MM.1S (cell line): ENCODE measurements at places on chromosomes 5 and 9.

DNA sequence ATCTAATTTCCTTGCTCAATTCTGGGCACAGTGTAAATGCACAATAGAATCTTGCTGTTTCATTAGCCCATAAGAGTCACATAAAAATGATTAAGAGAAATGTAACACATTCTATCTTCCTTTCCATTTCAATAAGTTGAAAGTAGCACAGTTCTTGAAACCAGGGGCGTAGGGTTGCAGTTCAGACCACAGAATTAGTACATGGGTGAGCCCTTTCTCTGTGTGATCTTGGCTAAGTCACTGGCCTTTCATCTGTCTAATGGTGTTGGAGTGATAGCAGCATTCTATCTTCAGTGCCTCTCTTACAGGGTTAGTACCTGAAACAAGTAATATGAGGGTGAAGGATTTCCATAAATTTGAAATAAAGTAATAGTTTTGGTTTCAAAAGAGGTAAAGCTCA lies 445.3 kb upstream of the ZNF462 start:
- no peak for DNase-seq

DNA sequence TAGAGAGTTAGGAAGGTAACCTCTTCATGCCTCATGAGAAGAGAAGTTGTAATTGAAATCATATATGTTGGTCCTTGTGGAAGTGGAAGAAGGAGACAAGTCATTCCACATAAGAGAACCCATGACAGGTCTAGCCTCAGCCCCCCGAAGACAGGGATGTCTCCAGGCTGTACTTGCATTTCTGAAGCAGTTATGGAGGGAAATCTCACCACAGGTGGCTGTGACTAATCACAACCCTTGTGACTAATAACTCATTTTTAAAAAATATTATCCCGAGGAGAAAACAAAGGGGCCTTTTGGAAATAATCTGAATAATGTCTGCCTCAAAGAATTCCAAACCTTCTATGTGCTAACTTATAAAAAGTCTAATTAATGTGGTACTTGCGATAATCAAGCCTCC lies 262.1 kb upstream of the RPS23 start:
- no peak for DNase-seq

DNA sequence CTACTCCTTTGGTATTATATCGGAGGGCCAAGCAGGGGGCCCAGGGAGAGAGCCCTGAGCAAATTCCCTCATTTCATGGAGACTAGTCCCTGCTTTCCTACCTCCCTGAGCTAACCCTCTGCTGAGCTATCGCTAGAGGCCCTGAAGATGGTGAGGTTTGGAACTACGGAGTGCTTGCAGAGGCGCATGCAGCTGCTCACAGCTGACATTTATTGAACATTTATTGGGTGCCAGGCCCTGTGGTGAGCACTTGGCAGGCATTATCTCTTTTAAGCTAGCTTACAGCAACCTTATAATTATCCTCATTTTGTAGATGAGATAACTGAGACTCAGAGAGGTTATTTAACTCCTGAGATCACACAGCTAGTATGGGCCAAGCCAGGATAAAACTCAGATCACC lies 9.8 kb downstream of the FAT2 start:
- DNase-seq: no peak

DNA sequence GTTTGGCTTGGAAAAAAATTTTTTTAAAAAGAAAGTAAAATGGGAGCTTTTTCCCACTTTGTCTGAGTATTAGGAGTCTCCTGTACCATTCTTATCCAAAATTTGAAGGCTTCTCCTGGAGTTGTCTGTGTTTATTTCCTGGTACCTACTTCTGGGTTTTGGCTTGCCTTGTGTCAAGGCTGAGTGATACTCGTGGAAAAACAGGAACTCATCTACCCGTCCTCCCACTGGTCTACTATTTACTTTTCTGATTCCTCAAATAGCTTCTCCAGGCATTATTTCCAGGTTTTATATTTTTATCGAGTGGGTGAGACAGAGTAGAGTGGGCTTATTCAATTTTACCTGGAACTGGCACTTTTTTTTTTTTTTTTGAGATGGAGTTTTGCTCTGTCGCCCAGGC lies 99.4 kb downstream of the RMI1 start:
- DNase-seq: no peak

- no peak for DNase-seq
Measured at GRCh38 chr9:78298046-78298765, 1.3 kb downstream of the PSAT1 start.

DNA sequence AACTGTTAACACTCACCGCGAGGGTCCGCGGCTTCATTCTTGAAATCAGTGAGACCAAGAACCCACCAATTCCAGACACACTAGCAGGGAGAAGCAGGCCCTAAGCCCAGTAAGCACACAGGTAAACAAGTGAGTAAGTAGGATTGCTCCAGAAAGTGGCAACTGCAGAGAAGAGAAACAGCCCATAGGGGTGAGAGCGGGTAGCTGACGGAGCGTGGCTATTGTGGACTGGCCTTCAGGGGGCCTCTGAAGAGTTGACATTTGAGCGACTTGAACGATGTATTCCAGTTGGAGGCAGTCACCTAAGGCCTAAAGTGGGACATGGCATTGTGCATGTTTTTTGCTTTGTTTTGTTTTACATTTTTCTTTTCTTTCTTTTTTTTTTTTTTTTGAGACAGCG lies 74.2 kb downstream of the TSPAN17 start:
- DNase-seq: no peak

DNA sequence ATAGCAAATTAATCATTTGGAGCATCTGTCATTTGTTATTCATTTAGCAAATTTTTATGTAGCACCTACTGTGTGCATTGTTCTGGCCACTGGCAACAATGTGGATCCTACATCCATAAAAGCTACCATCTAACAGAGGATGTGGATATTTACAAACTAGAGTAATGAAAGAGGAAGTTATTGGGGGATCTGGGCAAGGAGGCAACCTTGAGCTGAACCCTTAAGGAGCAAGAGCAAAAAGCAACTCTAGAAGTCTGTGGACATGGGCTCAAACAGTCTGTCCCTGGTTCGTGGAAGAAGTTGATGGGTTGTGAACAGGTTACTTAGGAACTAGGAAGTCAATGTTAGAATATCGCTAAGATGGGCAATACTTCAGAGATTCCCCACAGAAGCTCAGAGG lies 259.9 kb downstream of the SYK start:
- DNase-seq: no peak

- DNase-seq: no peak
Measured at GRCh38 chr5:95791751-95792150, 30.8 kb downstream of the GLRX start.

DNA sequence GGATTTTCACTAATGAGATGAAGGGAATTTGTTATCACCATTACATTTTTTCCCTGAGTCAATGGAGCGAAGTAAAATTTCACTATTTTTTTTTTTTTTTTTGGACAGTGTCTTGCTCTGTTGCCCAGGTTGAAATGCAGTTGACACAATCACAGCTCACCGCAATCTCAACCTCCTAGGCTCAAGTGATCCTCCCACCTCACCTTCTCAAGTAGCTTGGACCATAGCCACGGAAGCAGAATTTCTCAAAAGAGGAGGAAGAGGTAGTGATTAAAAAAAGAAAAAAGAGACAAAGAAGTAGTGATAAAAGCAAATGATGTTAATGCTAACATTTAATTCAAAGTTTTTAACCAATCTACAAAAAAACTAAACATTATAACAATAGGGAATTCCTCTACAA lies 29.8 kb downstream of the ELP1 start:
- DNase-seq: no peak

DNA sequence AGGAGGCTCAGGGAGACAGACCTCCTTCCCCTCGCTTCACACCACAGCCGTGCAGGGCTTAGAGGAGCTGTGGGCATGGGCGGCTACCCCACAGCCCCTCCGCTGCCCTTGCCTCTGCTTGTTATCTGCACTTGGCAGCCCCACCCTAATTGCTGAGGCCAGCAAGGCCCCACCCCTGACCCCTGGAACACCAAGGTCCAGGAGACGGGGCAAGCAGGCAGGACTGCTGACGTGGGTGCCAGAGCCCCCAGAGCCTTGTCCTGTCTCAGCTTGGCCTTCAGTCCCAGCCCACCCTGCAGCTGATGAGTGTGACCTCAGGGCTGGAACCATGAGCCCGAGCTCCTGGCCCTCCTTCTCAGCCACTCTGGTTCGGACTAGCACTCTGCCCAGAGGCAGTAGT lies 29.1 kb upstream of the NEURL1B start:
- DNase-seq: no peak

GRCh38 chr5:172722327-172722815 lies 48.6 kb downstream of the DUSP1 start:
- DNase-seq: no peak

- DNase-seq: no peak
Measured at GRCh38 chr9:121943463-121943862, 149.6 kb downstream of the TTLL11 start.

- DNase-seq: no peak
Measured at GRCh38 chr5:91486638-91487037, 103.5 kb upstream of the ARRDC3 start.

- DNase-seq: no peak
Measured at GRCh38 chr9:122800066-122801060, at the start of gene OR1K1. Gene OR1K1, plus strand, starts transcription at chr9:122800123. Its CDS starts 0 bp downstream, at chr9:122800123.

DNA sequence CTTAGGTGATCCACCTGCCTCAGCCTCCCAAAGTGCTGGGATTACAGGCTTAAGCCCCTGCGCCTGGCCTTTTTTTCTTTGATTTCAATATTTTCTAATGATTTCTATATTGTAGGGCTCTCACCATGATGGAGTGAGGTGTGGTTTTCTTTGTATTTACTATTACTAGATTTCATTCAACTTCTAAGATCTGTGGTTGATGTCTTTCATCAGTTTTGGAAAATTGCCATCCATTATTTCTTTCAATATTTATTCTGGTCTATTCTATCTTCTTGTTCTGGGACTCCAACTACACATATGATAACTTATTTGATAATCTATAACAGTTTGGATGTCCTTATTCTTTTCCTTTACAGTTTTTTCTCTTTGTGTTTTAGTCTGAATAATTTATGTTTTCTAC lies 31.9 kb downstream of the FBXO4 start:
- no peak for DNase-seq

GRCh38 chr5:12292610-12293204 lies 388.5 kb upstream of the CTNND2 start:
- DNase-seq: peak; percentile 65

DNA sequence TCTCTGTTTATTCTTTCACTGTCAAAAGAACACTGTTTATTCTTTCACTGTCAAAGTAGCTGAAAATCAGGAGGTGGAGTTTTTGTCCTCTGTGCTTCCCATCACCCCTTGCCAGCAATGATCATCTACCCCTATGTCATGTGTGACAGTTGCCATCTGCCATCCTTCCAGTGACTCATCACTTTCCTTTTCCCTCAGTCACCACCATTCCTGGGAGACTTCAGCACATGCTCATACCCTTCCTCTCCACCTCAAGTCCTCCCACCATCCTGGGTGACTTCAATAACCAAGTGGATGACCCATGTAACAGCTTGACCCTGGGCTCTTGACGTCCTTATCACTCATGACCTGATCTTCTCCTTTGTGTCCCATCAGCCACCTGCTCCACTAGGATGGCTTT lies 43.3 kb upstream of the RASEF start:
- no peak for DNase-seq

DNA sequence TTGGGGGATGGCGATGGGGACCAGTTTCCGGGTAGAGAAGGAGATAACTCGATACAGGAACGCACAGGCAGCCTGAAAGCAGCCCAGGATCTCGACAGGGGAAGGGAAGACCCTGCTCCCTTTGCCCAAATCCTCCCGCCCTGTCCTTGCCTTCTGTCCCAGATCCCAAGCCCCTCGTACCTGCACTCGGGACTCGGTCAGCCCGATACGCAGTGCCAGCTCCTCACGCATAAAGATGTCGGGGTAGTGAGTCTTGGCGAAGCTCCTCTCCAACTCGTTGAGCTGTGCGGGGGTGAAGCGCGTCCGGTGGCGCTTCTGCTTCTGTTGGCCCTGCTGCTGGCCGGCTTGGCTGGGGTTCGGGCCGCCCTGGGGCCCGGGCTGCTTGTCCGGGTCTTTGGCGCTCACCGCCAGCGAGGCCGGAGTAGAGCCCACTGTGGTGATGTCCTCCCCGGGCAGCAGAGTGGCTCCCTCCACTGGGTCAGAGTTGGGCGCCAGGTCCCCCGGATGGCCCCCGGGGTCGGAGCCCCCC lies 1.8 kb downstream of the OTP start:
- no peak for DNase-seq

GRCh38 chr5:36777105-36777757 lies 99.3 kb upstream of the NIPBL start:
- no peak for DNase-seq

GRCh38 chr5:177092178-177093081 lies 5.7 kb downstream of the FGFR4 start:
- no peak for DNase-seq

GRCh38 chr5:131242728-131243255 lies 21.1 kb upstream of the CDC42SE2 start:
- no peak for DNase-seq

DNA sequence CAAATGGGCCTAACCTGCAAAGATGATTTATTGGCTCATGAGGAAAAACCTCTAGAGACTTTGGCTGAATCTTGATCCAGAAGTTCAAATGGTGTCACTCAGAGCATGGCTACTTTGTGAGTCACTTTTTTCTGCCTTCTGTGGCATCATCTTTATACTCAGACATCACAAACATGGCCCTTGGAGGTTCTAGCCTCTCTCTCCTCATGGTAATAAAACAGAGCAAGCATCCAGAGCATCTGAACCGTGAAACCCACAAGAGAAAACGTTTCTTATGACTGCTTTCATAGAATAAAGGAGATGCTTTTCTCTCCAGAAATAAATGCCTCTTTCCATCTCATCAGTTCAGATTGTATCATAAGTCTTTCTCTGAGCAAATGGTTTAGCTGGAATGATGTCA lies 780.3 kb downstream of the KCTD16 start:
- DNase-seq: no peak

- no peak for DNase-seq
Measured at GRCh38 chr9:133396952-133397351, 20.8 kb downstream of the STKLD1 start.

- DNase-seq: no peak
Measured at GRCh38 chr9:137412431-137412830, 10.5 kb downstream of the EXD3 start.

DNA sequence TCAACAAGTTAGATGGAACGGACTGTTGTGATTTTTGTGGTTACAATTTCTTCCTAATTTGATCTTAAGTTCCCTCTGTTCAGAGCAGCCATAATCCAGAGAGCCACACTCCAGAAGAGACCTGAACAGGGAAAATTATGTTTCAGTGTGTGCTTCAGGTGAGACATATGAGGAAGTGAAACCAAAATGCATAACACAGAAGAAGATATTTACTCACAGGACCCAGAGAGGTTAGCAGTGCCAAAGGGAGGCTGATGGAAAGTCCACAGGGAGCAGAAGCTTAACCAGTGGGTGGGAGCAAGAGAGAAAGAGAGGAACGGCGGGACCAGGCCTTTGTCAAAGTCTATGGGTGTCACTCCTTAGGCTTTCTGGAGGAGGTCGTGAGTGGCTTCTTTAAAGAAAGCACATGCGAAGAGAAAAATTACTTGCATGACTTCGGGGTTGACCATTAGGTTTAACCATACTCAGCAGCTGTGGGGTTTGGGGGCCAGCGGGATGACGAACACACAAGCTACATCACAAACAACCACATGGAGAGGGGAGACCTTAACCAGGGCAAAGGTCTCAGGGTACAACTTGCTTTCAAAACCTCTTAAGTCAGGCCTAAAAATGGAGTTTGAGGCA lies 141.4 kb downstream of the MED10 start:
- DNase-seq: peak; percentile 31
